ENCODE measurements at places on chromosomes 1 and 21.
A peak's percentile ranks its signal among the peaks of the same experiment; 100 is the strongest.

GRCh38 chr21:41207401-41208375 lies 39.7 kb downstream of the BACE2 start:
- DNase-seq: peak; percentile 68

GRCh38 chr1:2233997-2234761 lies 6.1 kb downstream of the SKI start:
- DNase-seq: peak; percentile 87

- DNase-seq: no peak
Observed at GRCh38 chr1:159315381-159315780, 13.2 kb downstream of the FCER1A start.

DNA sequence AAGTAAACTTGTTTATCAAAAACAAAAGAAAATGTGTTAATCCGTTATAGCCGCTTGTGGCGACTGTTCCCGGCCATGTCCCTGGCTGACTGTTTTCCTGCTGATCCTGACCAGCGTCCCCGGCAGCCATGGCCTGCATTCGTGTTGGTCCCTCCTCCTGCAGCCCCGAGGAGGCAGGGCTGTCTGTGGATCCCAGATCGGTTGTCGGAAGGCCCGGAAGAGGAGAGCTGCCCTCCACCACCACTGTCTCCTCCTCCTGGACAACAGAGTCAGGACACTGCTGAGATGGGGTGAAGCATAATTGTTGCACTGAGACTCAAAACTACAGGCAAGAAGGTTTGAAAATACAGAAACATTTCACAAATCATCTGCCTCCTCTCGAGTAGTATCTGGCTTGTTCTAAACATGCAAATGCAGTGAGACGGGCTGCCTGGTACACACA lies 3.6 kb upstream of the MXRA8 start:
- peak; percentile 78 for DNase-seq

DNA sequence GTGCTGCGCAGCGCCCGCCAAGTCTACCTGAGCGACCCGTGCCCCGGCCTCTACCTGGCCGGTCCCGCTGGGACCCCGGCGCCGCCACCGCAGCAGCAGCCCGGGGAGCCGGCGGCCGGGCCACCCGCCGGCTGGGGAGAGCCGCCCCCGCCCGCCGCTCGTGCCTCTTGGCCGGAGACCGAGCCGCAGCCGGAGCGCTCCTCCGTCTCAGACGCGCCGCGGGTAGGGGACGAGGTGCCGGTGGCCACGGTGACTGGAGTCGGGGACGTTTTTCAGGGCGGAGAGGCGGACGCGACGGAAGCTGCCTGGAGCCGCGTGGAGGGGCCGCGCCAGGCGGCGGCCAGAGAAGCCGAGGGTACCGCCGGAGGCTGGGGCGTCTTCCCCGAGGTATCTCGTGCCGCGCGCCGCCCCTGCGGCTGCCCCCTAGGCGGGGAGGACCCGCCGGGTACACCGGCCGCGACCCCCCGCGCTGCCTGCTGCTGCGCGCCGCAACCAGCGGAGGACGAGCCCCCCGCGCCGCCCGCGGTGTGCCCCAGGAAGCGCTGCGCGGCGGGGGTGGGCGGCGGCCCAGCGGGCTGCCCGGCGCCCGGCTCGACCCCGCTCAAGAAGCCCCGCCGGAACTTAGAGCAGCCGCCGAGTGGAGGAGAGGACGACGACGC lies 646 bp downstream of the IER5 start:
- DNase-seq: no peak

DNA sequence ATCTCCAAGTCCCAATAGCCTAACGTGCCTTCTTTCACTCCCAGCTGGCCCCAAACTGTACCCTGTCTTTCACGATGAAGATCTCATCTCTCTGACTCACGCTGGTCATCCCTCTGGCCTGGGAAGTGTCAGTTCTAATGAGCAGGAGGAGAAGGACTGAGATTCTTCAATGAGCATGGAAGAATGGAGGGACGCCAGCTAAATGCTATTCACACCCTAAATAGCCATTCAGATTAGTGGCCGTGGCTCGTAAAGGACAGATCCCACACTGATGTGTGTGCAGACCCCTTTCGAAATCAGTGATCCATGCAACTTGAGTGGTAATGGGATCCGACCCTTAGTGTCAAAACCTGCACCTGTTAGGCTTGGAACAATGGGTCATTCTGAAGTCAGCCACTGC lies 75.9 kb upstream of the SMYD2 start:
- no peak for DNase-seq

DNA sequence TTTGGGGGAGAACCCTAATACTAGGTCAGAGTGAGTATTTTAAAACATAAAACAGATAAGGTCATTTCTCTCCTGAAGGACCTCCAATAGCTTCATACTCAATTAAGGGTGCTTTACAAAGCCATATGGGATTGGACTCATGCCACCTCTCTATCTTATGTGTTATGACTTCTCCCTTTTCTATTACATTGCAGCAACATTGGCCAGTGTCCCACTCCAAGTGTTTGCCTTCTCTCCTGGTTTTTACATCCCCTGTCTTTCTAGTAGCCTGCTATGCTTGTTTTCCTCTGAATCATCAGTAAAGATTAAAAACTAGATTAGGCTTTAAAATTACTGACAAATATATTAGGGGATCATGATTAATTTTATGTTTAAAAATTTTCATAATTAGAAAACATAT lies 66.6 kb downstream of the SCMH1 start:
- peak; percentile 22 for DNase-seq

GRCh38 chr1:55214212-55214933 lies 791 bp downstream of the USP24 start:
- peak; percentile 26 for DNase-seq

DNA sequence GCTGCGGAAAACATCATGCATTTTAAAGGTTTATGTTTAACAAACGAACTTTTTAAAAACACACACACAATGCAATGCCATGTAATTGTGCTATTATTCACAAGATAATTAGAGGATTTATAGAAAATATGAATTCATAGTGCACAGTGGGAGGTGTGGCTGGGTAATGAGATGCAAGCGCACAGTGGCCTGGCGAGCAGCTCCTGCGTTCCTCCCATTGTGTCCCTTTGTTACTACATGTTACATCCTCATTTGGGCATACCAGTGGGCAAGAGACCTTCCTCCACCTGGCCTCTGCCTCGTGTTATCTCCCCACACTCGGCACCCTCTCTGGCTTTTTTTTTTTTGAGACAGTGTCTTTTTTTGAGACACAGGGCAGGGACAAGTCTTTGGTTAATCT lies 30.0 kb upstream of the TENT5B start:
- no peak for DNase-seq

GRCh38 chr1:53394306-53394705 lies 64.9 kb upstream of the DMRTB1 start:
- no peak for DNase-seq

DNA sequence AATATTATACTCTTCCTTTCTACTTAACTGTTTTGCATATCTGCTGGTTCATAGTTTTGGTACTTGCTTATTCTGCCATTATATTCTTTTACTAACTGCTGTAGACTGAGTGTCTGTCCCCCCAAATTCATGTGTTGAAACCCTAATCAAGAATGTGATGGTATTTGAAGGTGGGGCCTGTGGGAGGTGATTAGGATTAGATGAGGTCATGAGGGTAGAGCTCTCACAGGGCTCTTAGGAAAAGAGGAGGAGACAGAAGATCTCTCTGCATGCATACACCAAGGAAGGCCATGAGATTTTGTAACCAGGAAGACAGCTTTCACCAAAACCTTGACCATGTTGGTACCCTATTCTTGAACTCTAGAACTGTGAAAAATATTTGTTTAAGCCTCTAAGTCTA lies 354.1 kb upstream of the B3GALT2 start:
- no peak for DNase-seq

- DNase-seq: peak; percentile 20
Observed at GRCh38 chr1:6148497-6149241, 31.5 kb downstream of the CHD5 start.

DNA sequence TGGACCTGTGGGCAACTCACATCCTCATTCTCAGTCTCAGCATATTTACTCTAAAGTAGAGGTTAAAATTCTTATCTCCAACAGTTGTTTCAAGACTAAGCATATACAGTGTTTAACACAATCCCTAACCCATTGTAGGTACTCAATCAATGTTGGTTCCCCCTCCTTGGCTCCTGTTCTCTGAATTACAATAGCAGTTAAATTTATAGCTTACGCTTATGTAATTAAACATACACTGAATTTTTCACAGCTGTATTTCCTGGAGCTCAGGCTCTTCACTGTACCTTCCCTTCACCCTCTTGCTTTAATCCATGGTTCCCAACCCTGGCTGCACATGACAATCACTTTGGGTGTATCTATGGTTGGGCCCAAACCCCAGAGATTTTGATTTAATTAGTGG lies 89.4 kb downstream of the LPAR3 start:
- DNase-seq: no peak

DNA sequence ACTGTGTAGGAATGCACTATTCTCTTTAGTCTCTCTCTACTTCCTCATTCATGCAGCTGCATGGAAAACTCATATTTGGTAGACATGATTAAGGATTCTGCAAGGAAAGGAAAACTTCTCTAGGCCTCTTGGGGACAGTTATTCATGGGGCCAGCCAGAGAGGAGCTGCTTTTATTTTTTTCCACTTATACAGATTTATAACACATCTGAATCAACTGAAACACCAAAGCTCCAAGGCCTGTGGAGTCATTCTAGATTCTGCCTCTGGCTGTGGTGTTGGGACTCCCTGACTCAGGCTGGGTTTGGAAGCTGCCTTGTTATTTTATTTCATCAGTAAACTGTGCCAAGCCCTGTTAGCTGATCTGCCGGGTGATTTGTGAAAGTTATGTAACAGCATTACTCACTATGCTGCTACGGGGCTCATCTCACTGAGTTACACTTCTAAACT lies 83.9 kb upstream of the EDEM3 start:
- DNase-seq: peak; percentile 98

- no peak for DNase-seq
Observed at GRCh38 chr1:162327144-162327787, 49.4 kb downstream of the SPATA46 start.

DNA sequence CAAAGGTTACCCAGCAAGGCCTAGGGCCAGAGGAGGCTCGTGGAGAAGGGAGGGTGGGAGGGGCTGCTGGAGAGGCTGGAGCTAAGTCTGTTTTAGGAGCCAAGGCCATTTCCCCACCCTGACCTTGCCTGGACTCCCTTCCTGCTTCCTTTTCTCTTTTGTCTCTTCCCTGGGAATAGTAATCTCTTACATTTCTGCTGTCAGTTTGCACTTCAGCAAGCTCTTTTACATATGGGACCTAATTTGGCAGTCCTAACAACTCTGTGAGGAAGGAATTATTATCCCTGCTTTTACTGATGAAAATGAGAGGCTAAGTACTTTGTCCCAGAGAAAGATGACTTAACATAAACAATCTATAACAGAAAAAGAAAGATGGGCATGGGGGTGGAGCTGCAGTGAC lies 13.8 kb downstream of the OPTC start:
- DNase-seq: no peak

GRCh38 chr21:35005077-35005476 lies 44.0 kb downstream of the RUNX1 start:
- peak; percentile 40 for DNase-seq

DNA sequence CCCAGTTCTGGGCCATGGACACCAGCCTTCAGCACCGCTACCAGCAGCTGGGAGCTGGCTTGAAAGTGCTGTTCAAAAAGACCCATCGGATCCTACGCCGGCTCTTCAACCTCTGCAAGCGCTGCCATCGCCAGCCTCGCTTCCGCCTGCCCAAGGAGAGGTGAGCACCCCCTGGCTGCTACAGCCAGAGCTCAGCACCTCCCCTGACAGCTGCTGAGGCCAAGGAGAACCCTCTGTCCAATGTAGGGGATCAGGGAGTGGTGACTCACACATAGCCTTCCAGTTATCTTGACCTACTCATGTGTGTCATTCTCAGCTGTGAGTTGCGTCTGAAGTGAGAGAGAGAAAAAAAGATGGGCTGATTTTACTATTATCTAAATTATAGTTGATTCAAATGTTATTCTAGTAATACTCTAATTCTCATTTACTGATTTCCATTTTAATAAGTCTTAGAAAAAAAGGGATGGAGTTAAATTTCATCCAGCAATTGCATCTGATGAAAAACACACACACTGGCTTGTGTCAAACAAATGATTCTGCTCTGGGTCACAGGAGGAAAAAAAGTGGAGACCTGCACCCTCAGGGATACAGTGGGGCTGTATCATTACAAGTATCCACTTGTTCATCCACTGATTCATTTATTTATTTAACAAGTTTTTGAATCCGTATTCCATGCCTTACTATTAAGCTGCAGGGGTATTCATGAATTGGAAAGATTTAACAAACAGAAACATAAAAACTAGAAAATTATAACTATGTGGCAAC lies 108.0 kb downstream of the BRINP2 start:
- DNase-seq: peak; percentile 19

GRCh38 chr1:210618369-210618768 lies 289.7 kb downstream of the HHAT start:
- no peak for DNase-seq

- DNase-seq: no peak
Observed at GRCh38 chr1:163063610-163064009, 5.6 kb upstream of the RGS4 start.

DNA sequence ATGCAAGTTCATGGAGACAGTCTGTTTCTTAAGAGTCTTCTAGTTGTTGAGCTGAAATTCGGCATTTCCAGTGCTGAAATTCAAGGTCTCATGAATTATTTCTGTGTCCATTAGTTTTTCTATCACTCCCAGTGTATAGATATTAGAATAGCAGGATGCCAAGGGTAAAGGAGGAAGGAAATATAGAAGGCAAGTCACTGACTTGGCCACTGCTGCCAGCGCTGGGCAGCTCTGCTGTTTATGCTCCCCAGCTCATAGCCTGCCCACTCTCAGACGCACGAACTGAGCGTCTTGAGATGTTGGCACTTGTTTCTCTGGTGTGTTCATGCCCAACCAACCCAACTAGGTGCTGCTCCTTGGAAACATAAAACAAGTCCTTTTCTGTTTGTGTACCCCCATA lies 110.1 kb downstream of the SLC45A1 start:
- DNase-seq: no peak

GRCh38 chr1:37477946-37478345 lies 3.6 kb downstream of the ZC3H12A start:
- DNase-seq: no peak

DNA sequence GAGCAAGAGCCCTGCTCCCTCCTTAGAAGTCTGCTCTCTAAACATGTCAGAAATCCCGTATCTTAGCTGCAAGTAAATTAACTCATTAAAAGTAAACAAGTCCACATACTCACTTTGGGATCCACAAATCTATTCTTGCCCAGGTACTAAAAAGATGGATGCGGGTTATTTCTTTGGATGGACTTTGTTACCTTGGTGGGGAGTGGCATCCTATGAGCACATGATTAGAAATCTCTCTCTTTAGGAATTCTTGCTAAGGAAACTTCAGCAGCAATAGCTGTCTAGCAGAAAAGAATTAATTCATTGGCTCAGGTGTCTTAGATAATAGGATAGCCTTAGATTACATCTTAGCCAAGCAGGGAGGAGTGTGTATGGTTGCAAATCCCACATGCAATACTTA lies 25.2 kb downstream of the NRDC start:
- DNase-seq: no peak

GRCh38 chr1:1583347-1584010 lies 8.8 kb upstream of the SSU72 start:
- no peak for DNase-seq

- DNase-seq: no peak
Observed at GRCh38 chr1:213988507-213989001, 781 bp downstream of the PROX1 start.

Data from fibroblast of skin of right quadriceps (primary cell).